ENCODE measurements at places on chromosomes 4 and X.

- no peak overlapping the region for H3K4me3 ChIP-seq
- no peaks in the 10 kb centered on the region for H3K27me3 ChIP-seq
- no peaks in the 10 kb centered on the region for H3K36me3 ChIP-seq
- peaks cover 3% of the 10 kb centered on the region for H3K4me1 ChIP-seq
- DNase-seq = no peak
Observed at GRCh38 chrX:123834116-123834515, 25.7 kb upstream of the XIAP start.

DNA sequence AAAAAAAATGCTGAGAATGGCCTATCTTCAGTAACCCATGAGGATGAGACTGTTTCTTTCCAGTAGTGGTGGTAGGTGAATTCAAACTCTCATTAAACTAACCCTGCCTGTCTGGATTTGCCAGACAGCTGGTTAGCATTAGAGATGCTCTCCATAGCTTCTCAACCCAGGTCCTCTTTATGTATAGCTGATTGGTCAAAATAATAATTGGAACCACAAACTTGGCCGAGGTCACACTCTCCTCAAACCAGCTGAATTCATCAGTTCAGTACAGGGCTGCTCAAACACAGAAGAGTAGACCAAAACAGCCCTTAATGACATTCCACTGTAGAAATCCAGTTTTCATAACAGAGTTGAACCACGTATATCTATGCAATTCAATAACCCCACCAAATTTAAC lies 85.3 kb downstream of the HCCS start:
- no peaks in the 10 kb centered on the region for H3K27me3 ChIP-seq
- H3K4me1 ChIP-seq = no peaks in the 10 kb centered on the region
- no peak for DNase-seq
- no peak overlapping the region for H3K4me3 ChIP-seq
- H3K27ac ChIP-seq = no peak overlapping the region

DNA sequence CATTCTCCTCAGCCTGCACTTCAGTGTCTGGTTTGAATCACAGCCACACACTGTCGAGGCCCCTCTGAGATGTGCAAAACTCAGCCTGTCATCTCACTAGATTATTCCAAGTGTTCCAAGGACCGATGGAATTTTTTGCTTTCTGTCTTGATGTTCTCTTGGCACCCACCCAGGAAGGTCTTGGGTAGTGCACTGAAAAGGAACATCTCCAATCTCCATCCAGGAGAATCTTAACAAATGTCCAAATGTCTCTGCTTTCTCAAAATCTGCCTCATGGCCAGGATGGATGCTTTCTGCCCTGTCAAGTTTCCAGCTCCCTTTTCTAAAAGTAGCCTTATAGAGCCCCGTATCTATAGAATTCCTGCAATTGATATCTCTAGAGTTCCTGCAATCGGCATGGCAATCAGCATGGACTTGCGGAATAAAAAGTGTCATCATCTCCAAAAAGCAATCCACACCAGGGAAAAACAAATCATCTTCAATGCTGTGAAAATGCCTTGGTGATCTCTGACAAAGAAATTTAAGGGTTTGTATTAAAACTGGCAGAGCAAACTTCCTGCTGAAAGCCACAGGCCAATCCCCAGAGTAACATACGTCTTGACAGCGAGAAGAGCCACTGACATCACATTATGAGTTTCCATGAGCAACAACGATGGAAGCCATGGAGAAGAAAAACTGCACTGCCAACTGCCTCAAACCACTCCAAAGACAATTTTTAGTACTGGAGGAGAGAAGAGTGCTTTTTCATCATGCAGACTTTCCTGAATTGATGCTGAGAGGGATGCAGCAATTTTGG lies 215.3 kb upstream of the FAM9B start:
- H3K4me1 ChIP-seq = no peaks in the 10 kb centered on the region
- no peak for DNase-seq
- no peak overlapping the region for H3K27ac ChIP-seq
- no peak overlapping the region for H3K4me3 ChIP-seq
- H3K27me3 ChIP-seq = no peaks in the 10 kb centered on the region

GRCh38 chrX:118756101-118756500 lies 28.7 kb downstream of the IL13RA1 start:
- DNase-seq = no peak
- no peaks in the 10 kb centered on the region for H3K27me3 ChIP-seq
- H3K36me3 ChIP-seq = no peaks in the 10 kb centered on the region
- H3K4me3 ChIP-seq = no peak overlapping the region

DNA sequence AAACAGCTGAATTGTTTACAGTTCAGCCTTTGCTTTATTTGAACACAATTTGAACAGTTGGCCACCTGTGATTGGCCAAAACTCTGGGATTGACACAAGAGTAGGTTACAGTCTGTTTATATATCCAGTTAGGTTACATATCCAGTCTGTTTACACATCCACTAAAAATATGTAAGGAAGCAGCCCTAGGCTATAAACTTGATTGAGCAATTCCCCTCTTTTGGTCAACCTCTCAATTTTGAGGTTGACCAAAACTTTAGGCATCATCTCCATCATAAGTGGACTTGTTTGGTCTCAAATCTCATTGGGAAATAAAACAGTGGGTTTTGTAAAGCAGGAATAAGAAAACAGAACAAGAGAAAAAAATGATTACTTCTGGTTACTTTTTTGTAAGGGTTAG lies 190.8 kb downstream of the SPATA18 start:
- no peak overlapping the region for H3K27ac ChIP-seq
- H3K36me3 ChIP-seq = no peaks in the 10 kb centered on the region
- H3K27me3 ChIP-seq = no peaks in the 10 kb centered on the region
- H3K4me3 ChIP-seq = no peak overlapping the region

GRCh38 chrX:101659601-101660063 lies at the start of gene ARMCX2:
ARMCX2 (minus strand) TSS chrX:101659850; CDS start chrX:101657588, 2,262 bp downstream.
- H3K36me3 ChIP-seq = no peaks in the 10 kb centered on the region
- H3K27ac ChIP-seq = no peak within 1 kb of the TSS
- no peak for DNase-seq
- H3K4me3 ChIP-seq = no peak within 1 kb of the TSS
- no peaks in the 10 kb centered on the region for H3K27me3 ChIP-seq
- no peaks in the 10 kb centered on the region for H3K4me1 ChIP-seq

DNA sequence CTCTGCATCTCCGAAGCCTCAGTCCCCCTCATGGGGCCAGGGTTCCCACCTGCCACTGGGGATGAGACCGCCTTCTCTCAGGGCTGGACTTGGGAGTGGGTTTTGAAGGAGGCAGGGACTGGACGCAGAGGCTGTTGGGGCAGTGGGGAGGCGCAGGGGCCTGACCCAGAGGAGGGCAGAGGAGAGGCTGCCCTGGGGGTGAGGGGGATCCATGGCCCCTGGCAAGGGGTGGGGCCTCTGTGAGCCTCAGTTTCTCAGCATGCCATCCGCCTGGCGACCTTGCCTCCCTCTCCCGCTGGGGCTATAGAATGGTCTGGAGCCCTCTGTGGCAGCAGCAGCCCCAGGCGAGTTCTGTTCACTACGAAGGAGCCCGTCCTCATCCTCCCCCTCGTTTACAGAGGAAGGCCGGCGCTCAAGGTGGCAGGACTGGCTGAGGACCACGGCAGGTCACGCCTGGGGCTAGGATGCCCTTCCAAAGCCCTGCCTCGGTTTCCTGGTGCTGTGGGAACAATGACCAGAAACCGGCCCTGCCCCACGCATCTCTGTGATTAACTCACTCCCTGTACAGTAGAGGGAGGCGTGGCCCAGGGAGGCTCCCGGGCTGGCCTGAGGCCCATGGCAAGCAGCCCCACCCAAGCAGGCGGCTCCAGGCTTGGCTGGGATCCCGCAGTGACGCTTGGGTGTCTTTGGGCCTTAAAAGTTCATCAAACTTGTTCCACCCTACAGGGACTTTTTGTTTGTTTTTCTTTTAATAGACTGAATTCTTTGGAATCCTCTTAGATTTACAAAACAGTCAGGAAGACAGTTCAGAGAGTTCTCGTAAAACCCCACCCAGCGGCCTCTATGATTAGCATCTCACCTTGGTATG lies 16.0 kb upstream of the SH3TC1 start:
- H3K36me3 ChIP-seq = no peaks in the 10 kb centered on the region
- H3K4me1 ChIP-seq = no peaks in the 10 kb centered on the region
- H3K27me3 ChIP-seq = no peaks in the 10 kb centered on the region
- no peak for DNase-seq
- H3K27ac ChIP-seq = no peak overlapping the region

DNA sequence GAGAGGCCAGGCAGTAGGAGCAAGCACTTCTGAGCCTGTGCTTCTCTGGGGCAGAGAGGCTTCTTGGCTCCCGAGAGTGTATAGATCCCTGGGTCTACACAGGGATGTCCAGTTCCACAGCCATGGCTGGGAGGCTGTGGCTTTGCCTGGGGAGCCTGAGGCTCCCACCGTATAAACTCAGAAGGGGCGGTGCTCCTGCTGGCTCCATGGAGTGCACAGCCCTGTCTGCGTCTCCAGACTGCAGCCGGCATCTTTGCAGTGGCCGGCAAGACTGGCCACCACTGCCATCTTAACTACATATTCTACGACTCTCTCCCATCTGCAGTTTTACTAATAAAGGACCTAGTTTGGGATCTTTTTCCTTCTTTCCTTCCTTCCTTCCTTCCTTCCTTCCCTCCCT lies 1253.8 kb downstream of the C4orf33 start:
- DNase-seq = no peak
- no peaks in the 10 kb centered on the region for H3K36me3 ChIP-seq
- H3K4me3 ChIP-seq = no peak overlapping the region
- no peak overlapping the region for H3K27ac ChIP-seq
- no peaks in the 10 kb centered on the region for H3K27me3 ChIP-seq
- H3K4me1 ChIP-seq = no peaks in the 10 kb centered on the region

DNA sequence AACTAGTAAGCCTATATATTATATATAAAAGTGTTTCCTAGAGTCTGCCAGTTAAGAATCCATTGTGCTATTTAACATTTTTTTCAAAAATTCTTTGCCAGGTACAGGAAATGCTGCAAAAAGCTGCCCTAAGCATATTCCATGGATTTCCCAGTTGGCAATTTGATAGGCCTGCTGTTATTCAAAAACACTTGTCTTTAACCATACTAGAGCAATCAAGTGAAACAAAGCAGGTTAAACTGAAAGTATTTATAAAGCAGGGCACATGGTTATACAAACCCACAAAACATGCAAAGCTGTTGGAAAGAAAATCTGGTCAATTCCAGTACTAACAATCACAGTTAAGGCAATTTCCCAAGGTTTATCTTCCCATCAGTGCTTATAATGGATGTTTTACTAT lies 159.9 kb downstream of the UNC5C start:
- DNase-seq = no peak
- no peak overlapping the region for H3K27ac ChIP-seq
- no peaks in the 10 kb centered on the region for H3K36me3 ChIP-seq

GRCh38 chr4:153266988-153267387 lies 62.7 kb downstream of the TRIM2 start:
- H3K4me3 ChIP-seq = no peak overlapping the region
- no peaks in the 10 kb centered on the region for H3K36me3 ChIP-seq
- H3K27me3 ChIP-seq = no peaks in the 10 kb centered on the region
- H3K27ac ChIP-seq = no peak overlapping the region

DNA sequence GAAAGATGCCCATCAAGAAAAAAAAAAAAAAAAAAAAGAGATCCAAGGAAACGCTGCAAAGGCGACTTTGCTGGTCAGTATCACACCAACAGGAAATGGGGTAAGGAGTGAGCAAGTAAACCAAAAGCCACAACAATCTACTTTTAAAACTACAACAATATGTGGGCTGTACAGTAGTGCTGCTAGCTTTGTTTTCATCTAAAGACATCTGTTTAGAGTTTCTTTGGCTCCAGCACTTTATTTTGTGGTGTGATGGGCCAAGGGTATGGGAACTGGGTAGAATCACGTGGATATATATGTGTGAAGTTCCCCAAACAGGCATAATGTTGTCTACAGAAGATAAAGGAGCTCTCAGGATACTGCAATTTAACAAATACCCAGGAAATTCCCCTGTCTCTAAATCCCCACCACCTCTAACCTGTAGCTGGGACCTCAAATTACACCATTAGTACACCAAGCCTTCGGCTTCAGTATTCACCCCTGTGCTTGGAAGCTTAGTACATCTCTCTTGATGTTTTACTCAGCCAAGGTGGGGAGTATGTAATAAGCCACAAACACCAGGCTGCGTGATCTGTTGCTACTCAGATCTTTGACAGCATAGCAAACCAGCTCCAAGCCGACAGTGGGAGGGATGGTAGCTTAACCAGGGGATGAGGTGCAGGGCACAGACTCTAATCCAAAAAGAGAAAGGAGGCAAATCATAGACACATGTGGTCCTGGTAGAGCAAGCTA lies 207.9 kb downstream of the HS6ST2 start:
- no peak overlapping the region for H3K4me3 ChIP-seq
- peaks cover 38% of the 10 kb centered on the region for H3K4me1 ChIP-seq
- no peaks in the 10 kb centered on the region for H3K36me3 ChIP-seq
- DNase-seq = peak; percentile 34

DNA sequence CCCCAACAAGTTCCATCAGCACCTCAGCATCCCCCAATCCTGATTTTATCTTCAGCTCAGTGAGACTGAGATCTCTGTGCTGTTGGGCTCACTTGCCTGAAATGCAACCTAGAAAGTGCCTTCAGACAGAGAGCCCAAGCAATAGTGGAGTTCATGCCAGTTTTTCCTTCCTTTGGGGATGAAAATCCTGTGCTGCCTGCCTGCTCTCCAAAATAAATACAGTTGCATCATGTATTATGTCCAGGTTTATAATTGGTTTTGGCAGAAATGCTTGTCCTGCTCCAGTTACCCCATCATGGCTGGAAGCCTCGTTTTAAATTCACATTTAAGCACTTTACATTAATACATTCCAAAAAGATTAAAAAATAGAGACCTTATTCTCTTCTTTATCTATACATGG lies 1865.5 kb upstream of the TENM3 start:
- DNase-seq = no peak
- no peak overlapping the region for H3K4me3 ChIP-seq
- H3K27ac ChIP-seq = no peak overlapping the region
- no peaks in the 10 kb centered on the region for H3K36me3 ChIP-seq
- H3K27me3 ChIP-seq = no peaks in the 10 kb centered on the region

DNA sequence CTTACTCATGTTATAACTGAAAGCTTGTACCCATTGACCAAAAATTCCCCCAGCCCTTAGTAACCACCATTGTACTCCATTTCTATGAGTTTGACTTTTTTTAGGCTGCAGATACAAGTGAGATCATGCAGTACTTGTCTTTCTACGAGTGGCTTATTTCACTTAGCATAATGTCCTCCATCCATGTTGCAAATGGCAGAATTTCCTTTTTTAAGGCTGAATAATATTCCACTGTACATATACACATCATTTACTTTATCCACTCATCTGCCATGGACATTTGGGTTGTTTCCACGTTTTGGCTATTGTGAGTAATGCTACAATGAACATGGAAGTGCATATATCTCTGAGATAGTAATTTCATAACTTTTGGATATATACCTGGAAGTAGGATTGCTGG lies 10.4 kb downstream of the RBM3 start:
- H3K4me3 ChIP-seq = no peak overlapping the region
- H3K27me3 ChIP-seq = no peaks in the 10 kb centered on the region
- no peak overlapping the region for H3K27ac ChIP-seq
- H3K4me1 ChIP-seq = no peaks in the 10 kb centered on the region
- no peaks in the 10 kb centered on the region for H3K36me3 ChIP-seq
- no peak for DNase-seq

- no peak for DNase-seq
- H3K4me1 ChIP-seq = no peaks in the 10 kb centered on the region
- H3K36me3 ChIP-seq = no peaks in the 10 kb centered on the region
- H3K4me3 ChIP-seq = no peak overlapping the region
Observed at GRCh38 chr4:87704001-87704400, 53.9 kb downstream of the DMP1 start.

- no peaks in the 10 kb centered on the region for H3K36me3 ChIP-seq
- no peaks in the 10 kb centered on the region for H3K27me3 ChIP-seq
- no peak overlapping the region for H3K4me3 ChIP-seq
- DNase-seq = no peak
Observed at GRCh38 chrX:69365349-69365748, 138.8 kb upstream of the NALF2 start.
